ENCODE measurements at places on chromosomes 5 and 9.
A peak's percentile ranks its signal among the peaks of the same experiment; 100 is the strongest.

DNA sequence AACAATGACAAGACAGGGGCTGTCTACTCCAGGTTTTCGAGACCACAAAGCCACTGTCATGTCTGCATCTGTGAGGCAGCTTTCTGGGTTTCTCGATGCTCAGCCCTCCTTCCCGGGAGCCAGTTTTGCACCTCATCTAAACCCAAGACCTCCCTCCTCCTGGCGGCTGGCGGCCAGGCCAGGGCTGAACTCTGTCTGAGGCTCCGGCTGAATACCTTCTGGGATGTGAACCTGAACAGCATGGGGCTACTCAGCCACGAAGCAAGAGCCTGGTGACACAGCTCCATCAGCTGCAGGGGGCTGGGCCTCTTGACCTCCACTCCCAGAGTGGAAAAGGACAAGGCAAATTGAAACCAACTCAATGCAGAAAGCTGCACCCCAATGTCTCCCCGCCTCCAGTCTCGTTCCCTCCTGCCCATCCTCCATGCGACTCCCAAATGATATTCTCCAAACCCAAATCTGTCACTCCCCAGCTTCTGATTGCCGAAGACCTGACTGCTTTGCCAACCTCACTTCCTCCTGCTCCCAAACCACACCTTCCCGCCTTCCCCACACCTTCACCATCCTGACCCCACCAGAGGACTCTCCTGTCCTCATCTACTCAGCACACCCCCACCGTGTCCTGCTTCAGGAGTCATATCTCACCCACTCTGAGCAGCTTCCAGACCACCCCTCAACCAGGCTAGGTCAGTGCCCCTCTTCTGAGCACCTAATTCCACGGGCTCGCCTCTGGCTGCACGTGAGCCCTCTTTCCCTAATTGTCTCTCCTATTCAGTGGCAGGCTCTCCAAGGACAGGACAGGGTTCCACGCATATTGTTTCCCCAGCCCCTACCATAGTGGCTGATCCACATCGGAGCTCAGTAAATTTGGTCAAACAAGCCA lies 4.5 kb downstream of the ANKS6 start:
- DNase-seq: no peak

- peak; percentile 98 for DNase-seq
Measured at GRCh38 chr9:125538092-125538473, 168.9 kb downstream of the MAPKAP1 start.

- DNase-seq: no peak
Measured at GRCh38 chr9:105194234-105194633, 50.2 kb upstream of the SLC44A1 start.

- no peak for DNase-seq
Measured at GRCh38 chr5:68239487-68239886, 23.9 kb downstream of the PIK3R1 start.

GRCh38 chr5:12316812-12317211 lies 412.6 kb upstream of the CTNND2 start:
- peak; percentile 52 for DNase-seq

- DNase-seq: no peak
Measured at GRCh38 chr5:149771216-149771980, 41.3 kb downstream of the PPARGC1B start.

DNA sequence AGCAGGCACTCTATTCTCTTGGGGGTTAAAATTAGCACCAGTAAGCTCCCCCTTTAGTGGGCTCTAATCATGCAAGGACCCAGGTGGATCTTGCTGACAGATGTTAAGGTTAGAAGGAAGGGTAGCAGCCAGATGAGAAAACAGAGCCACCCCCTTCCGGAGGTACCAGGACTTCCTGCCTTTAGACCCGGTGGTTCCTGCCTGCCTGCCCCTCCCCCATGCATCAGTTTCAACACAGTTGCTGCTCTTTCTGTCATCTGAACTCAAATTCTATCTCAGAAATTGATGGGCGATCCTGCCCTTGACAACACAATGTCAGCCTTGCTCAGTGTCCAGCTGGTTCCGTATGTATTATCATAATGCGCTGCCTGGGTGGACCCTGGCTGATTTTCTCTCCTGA lies 287.3 kb downstream of the EBF1 start:
- DNase-seq: no peak

GRCh38 chr5:132829742-132830435 lies 558 bp downstream of the SHROOM1 start:
- DNase-seq: peak; percentile 42

DNA sequence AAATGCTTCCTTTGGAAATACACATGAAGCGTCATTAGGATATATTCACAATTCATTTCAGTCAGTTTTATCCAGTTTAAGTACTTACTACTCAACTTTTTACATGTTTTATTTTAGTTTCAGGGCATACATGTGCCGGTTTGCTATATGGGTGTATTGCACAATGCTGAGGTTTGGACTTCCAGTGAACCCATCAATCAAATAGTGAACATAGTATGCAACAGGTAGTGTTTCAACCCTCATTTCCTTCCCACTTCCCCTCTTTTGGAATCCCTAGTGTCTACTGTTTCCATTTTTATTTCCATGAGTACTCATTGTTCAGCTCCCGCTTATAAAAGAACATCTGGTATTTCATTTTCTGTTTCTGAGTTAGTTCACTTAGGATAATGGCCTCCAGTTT lies 74.7 kb downstream of the TMEM161B start:
- DNase-seq: no peak

DNA sequence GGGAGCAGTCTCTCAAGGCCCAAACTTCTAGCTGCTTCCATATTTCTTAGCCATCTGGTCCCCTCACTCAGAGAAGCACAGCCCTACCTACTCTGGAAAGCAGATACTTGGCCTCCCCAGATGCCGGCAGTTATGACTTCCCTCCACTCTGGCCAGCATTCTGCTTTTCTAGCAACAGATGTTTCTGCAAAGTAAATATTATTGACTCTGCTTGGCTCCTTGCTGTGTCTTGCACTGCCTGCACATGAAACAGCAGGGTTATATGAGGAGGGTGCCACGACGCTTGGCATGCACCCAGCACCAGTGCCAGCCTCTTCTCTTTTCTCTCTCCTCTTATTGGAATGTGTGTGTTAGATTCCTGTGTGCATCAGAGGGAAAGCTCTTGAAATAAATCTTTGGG lies 99.7 kb downstream of the ARHGAP26 start:
- DNase-seq: no peak

DNA sequence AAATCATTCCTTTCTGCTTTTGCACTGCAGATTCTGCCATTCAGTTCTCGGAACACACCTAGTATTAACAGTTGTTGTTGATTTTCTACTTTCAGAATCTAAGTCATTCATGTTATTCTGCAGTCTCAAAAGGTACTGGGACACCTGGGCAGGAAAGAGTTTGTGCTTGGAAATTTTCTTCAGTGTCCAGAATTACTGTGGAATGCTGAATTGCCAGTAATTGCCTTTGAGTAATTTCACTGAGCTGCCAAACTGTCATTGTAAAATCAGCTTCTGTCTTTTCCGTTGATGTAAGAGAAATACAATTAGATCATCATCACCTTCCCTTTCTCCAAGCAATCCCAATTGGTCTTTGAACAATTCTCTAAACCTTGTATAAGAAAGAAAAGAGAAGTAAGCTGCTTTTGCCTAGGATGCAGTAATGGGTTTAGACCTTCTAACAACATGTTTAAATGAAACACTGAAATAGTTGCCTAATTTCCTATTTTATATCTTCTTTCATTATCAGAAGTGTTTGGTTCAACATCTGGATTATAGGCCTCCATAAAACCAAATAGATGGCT lies 75.7 kb upstream of the TGFBR1 start:
- DNase-seq: peak; percentile 19

GRCh38 chr5:167557359-167557758 lies 734.1 kb upstream of the WWC1 start:
- no peak for DNase-seq

- DNase-seq: no peak
Measured at GRCh38 chr9:91896513-91897121, 53.4 kb downstream of the ROR2 start.

DNA sequence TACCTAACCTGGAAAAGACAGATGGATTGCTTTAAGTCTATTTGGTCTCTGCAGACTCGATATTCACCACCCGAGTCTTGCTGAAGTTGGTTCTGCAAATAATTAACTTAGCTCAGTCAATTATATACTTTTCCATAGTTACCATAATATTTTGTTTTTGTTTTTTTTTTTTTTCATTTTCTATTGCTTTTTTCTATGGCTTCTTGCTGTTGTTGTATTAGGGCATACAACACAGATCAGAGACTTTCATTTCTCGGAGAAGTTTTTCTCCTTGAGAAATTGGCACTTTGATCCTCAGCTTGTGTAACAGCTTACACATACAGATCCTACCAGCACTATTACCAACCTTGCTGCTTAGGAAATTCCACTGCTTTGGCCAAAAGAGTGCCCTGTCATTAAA lies 88.0 kb downstream of the GPR21 start:
- no peak for DNase-seq

- DNase-seq: no peak
Measured at GRCh38 chr9:134327671-134328231, 1.5 kb downstream of the RXRA start.

DNA sequence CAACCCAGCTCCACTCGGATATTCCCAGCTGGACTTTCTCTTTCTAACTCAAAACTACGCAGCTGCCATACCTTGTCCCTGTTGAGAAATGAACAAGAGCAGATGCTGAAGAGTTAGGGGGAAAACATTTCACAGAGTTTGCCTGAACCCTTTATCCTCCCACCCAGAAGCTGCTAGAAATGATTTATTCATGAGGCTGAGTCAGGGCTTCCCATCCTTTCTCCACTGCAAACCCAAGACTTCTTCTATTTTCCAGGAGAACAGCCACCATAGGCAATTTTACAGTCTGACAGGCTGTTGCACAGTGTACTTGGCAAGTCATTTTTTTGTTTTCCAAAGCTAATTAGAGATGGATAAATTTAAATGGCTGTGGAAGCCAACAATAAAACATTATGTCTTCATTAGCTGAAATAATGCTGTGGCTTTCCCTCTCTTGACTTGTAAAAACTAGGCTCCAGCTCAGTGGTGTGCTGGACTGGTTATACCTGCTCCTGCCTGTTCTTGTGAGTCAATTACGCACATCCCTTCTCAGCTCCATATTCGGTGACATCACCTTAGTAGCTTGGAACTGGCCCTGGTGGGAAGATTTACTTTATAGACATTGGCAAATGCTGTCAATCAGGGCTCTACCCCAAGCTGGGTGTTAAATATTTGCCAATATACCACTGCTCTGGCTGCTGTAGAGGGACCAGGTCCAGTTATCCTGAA lies 71.9 kb downstream of the KIF4B start:
- DNase-seq: peak; percentile 94

DNA sequence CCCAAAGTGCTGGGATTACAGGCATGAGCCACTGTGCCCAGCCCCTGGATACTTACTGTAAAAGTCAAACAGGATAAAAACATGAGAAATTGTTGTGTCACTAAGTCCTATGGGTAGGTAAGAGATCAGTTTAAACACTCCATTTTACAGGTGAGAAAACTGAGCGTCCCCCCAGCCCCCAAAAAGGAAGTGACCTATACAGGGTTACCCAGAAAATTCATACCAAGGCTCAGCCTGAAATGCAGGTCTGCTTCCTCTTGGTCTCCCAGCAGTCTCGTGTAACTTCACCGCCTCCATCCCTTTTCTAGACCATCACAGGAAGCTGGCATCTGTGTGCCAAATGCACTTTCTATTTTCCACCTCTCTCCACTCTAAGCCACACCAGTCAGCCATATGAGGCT lies 57.2 kb downstream of the TMOD1 start:
- no peak for DNase-seq

DNA sequence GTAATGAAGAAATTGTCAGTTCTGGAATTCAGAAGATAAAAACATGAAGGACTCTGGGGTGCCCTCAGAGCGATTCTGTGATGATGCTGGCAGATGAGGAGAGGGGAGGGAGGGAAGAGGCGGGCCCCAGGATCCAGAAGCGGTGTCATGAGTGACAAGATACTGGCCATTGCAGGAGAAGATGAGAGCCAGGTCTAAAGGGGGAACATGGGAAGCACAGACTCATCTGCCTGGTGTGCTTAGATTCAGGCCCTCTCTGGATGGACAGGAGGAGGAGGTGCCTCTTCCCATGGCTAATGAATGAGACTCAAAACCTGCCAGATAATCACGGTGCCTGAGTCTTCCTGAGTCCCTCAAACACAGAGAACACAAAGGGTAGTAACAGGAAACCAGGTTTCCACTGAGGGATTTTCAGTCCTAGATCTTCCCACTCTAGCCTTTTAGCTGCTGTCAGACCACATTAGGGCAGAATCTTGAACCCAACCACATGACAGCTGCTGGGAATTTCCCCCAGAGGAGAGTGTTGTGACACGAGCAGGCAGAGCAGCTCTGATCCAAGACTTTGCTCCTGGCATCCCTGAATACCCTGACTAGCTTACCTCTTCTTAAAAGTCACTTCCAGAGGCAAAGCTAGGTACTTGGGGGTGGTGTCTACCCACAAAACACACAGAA lies 28.2 kb upstream of the HSPA9 start:
- DNase-seq: peak; percentile 39

DNA sequence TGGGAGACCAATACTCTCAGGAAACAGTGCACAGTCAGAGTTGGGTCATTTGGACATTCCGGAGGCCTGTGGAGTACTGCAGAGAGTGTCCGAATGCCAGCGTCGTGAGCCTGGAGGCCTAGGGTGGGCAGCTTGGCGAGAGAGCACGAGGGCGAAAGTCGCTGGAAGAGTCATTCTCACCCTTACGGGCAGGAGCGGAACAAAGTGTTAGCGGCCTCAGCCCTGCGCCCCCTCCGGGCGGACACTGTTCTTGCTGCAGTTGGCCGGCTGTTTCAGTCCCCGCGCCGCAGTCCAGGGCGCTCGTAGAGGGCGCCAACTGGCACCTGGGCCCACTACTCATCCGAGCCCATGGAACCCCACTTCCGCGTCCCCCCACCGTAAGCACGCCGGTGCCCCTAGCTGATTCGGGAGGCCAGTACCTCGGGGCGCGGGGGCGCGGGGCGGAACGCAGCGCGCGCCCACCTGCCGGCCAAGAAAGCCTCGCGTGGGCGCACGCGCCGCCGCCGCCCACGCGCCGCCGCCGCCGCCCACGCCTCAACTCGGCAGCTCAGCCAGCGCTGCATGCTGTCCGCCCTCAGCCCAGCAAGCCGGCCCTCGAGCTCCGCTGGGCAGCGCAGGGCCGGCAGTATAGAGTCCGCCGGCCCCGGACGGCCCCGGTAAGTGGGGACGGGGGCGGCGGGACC lies 99.7 kb upstream of the CCL21 start:
- DNase-seq: peak; percentile 22

- DNase-seq: no peak
Measured at GRCh38 chr9:129549139-129549538, 71.8 kb downstream of the C9orf50 start.

GRCh38 chr9:134375011-134375390 lies 48.7 kb downstream of the RXRA start:
- DNase-seq: no peak

- no peak for DNase-seq
Measured at GRCh38 chr5:136192526-136193321, at the start of gene SMIM32. SMIM32 (minus strand) TSS chr5:136193162; CDS start chr5:136192524, 638 bp downstream.

DNA sequence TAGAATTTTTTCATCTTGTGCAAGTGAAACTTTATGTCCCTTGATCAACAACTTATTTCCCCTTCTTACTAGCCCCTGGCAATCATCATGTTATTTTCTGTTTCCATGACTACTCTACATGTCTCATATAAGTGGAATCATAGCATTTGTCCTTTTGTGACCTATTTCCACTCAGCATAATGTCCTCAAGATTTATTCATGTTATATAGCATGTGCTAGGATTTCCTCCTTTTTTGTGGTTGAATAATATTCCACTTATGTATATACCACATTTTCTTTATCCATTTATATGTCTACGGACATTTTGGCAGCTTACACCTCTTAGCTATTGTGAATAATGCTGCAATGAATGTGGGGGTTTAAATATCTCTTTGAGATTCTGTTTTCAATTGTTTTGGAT lies 21.0 kb downstream of the FSD1L start:
- no peak for DNase-seq

- peak; percentile 37 for DNase-seq
Measured at GRCh38 chr9:91207729-91208418, 153.8 kb downstream of the AUH start.

- DNase-seq: no peak
Measured at GRCh38 chr9:109246533-109246932, 74.3 kb downstream of the EPB41L4B start.

Measured in bronchial epithelial cell (primary cell).